ENCODE measurements at places on chromosomes 5 and 9.

DNA sequence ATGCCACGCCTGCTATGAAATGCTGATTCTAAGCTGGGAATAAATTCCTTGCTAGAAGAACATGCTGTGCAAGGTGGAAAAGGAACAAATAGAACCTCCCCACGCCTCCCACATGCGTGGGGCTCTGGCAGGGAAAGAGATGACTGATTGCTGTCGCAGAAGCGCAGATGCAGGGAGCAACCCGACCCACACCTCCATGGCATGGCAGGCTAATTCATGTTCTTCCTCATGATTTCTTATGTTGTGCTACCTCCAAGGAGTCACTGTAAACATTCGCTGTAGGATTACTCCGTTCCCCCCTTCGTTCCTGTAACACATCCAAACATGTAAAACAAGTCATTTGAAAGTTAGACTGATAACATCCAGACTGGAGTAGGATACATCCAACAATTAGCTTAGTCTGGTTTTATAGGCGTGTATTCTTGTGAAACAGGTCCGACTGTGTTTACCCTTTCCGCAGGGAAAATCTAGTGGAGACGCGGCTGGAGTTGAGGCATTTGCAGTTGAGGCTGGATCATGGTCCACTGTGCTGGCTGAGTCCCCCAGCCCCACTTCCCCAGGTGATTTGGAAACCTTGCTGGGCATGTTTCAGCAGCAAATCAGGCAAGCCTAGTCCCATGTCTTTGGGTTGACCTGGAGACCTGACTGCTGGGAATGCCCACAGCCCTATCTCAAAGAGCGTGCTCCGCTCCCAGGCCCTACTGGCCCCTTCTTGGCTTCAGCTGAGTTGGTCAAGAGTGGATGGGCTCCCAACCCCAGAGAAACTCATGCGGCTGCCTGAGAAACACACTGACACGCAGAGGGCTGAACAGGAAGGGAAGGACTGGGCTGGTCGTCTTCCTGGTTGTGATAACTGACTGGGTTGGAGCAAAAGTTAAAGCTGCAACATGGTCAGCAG is 24.8 kb upstream of the ANKRD33B start:
- DNase-seq, result no peak

DNA sequence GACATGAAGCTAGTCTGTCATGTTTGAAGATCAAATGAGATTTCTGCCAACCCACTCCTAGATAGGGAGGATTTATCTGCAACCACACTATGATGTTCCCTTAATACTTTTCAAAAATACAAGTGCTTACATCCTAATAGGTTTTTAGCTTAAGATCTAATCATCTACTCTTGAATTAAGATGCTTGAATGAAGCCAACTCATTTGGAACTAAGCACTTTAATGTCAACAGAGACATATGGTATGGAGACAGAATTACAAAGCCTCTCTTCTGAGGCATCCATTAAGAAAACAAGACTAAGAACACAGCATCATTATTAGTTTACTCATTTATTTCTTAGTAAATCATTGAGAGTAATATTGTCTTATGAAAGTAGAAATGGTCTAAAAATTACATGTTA is 139.3 kb upstream of the NFIB start:
- no peak for DNase-seq

DNA sequence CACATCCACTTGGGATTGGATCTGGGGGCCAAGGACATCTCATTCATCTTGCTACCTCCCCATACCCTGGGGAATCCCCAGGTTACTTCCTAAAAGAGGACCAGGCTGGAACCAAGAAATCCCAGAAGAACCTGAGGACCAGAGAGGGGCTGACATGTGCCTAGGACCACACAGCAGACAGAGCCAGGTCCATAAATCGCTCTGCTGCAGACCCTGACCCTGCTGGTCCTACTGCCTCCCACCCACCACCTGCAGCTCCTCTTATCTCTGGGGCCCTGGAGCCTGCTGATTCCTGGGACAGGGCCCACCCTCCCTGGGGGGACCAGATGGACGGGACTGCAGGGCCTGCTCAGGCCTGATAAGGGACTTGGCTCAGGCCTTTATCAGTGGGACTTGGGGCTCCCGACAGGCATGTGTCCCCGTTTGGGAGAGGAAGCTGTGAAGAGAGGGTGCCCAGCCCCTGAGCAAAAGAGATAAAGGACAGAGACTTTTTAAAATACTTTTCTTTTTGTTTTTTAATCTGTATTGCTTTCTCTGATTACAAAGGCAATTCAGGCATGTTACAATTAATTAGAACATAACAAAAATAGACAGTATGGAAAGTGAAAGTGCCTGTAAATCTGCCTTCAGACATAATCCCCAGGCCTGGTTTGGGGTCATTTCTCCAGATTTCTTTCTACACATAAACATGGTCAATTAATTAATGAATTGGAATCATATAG is 101.3 kb upstream of the LARP1 start:
- DNase-seq, result no peak

- DNase-seq, result no peak
Measured at GRCh38 chr9:113910036-113910639, 34.0 kb downstream of the ZNF618 start.

GRCh38 chr9:5578698-5579085 is 50.2 kb upstream of the RIC1 start:
- no peak for DNase-seq

GRCh38 chr9:32839013-32839885 is 55.9 kb downstream of the TMEM215 start:
- DNase-seq, result no peak

DNA sequence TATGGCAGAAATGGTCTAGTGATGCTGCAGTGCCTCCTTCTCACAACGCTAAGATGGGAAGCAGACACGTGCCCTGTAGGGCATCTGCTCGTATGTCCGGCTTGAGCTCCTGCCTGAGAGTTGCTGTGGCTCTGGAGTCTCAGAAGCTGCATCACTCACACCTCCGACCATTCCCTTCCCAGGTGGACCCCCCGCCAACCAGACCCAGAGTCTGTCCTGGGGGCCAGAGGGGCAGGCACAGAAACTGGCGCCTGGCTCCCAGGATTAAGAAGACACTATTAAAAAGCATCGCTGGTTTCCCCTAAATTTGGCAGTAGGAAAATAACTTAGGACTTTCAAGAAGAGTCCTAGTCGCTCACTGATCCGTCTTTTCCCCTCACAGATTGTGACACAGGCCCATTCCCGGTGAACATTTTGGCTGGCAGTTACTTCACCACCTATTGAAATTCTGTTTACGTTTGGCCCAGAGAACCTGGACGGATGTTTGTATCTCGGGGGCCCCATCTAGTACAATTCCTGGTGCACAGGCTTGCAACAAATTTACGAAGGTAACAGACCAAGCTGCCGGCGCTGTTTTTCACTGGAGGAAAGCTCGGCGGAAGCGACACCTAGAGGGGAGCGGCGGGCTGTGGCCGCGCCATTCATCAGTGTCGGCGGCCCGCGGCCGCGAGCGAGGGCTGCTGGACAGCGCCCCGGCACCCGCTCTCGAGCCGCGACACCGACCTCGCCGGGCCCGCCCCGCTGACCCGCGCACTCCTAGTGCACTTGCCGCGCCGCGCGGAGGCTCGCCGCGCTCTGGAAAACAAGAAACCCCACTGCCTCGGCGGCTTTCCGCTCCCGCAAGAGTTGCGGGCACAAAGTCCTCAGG is 1.6 kb downstream of the FSTL4 start:
- DNase-seq, result peak; percentile 41

GRCh38 chr5:77852514-77853352 is 76.6 kb upstream of the TBCA start:
- no peak for DNase-seq

DNA sequence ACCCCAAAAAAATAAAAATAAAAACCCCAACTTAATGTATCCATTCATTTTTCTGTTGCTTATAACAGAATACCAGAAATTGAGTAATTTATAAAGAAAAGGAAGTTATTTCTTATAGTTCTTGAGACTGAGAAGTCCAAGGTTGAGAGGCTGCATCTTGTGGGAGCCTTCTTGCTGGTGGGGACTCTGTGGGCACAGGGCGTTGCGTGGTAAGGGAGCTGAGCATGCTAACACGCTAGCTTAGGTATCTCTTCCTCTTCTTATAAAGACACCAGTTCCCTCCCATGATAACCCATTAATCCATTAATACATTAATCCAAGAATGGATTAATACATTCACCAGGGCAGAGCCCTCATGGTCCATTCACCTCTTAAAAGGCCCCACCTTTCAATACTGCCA is 150.9 kb downstream of the ZSWIM6 start:
- DNase-seq, result no peak

- DNase-seq, result no peak
Measured at GRCh38 chr5:165829504-165829903, 2324.1 kb downstream of the MAT2B start.

GRCh38 chr5:57902095-57902494 is 419.5 kb upstream of the ACTBL2 start:
- no peak for DNase-seq

DNA sequence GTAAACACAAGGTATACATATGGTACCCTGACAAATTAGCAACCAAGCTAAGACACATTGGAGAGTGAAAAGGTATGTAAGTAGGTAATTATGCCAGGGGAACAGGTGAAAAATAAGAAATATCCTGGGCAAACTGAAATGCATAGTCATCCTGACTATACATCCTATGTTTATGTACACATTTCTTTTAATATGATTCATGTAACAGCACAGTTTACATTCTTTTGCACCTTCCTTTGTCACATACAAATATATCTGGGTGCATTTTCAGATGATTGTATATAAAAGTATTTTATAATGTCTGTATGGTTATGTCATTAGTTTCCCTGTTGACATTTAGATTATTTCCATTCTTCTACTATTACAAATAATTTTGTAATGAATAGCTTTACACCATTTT is 1146.9 kb downstream of the EFNA5 start:
- no peak for DNase-seq

- no peak for DNase-seq
Measured at GRCh38 chr5:174563899-174564298, 160.5 kb upstream of the MSX2 start.

GRCh38 chr9:91346644-91347043 is 15.1 kb downstream of the AUH start:
- no peak for DNase-seq

- no peak for DNase-seq
Measured at GRCh38 chr9:13971966-13972655, 341.8 kb downstream of the NFIB start.
